ENCODE measurements at places on chromosomes 16 and 17.

DNA sequence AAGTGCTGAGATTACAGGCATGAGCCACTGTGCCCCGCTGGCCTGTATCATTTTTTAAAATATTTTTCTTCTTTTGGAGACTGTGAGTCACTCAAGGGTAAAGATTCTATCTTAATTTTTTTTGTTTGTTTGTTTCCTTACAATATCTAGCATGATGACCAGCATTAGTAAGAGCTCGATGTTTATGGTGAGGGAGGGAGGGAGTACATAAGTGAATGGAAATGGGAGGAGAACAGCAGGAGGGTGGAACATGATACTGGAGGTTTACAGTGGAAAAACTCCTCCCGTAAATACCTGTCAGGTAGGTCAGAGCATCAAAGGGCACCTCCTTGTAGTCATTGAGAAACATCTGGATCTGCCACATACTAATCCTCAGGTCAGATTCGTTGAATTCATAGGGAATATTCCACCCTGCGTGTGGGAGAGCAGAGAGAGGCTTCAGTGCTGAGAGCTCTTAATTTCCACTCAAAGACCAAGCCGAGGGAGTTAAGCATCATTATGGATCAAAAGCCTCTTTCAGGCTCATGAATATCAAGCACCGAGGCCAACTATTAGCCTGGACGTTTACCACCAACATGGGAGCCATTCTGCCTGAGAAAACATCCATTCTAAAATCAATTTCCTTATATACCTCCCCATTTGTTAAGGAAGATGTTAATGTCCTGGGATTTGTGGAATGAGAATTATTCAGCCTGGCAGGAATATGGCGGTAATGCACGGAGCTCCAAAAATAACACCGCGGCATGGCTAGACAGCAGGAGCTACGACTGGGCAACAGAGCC is 51.8 kb downstream of the LYRM1 start:
- no peak for DNase-seq

DNA sequence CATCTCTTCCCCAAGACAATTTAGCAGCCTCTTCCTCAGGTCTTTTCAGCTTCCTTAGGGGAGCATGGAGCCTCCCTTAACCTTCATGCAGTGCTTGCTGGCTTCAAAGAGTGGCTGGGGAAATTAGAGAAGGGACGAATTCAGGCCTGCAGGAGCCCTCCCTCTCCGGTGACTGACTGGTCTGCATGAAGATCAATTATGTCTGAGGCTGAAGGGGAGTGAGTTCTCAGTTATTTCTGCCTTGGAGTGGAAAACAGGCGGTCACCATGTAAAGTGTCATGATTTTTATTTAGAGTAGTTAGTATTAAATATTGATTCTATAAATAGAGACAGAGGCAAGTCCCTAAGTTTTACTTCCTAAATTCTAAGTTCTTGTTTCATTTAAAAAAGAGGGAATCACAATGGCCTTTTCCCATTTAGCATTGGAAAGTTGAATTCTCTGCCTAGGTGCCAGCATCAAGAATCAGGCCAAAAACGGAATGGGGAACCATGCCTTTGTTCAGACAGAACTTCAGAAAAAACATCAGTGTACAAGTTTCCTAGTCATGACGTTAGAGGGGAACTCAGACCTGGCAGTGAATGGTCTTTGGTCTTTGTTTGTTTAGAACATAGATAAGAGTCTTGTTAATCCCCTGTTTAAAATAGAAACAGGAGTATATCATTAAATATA is 4.4 kb downstream of the GABARAPL2 start:
- no peak for DNase-seq

GRCh38 chr17:62996221-62996620 is 30.2 kb downstream of the TANC2 start:
- DNase-seq: no peak

DNA sequence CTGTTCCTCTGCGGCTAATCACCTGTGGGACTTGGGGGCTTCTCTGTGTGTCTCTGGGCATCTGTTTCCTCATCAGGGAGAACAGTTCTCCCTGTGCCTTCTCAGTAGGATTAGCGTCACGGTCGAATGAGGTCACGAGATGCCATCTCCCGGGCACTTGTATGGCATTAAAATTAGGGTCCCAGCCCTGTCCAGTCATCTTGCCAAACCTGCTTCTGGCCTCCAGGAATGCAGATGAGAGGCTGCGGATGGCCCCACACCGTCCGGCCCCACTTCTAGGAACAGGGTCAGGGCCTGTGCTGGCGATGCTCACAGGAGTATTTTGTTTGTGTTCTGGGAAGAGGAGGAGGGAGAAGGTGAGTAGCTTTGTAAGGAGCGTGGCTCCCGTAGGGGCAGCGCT is 58.5 kb downstream of the OR1D5 start:
- no peak for DNase-seq

GRCh38 chr16:69465083-69465721 is 40.8 kb downstream of the CYB5B start:
- no peak for DNase-seq

Data from stimulated activated CD8-positive, alpha-beta memory T cell treated with anti-CD3 and anti-CD28 coated beads, Interleukin-2, amount 100 ng/mL, for 1 hour (primary cell).